ENCODE measurements at places on chromosomes 11 and 22.
A peak's percentile ranks its signal among the peaks of the same experiment; 100 is the strongest.

DNA sequence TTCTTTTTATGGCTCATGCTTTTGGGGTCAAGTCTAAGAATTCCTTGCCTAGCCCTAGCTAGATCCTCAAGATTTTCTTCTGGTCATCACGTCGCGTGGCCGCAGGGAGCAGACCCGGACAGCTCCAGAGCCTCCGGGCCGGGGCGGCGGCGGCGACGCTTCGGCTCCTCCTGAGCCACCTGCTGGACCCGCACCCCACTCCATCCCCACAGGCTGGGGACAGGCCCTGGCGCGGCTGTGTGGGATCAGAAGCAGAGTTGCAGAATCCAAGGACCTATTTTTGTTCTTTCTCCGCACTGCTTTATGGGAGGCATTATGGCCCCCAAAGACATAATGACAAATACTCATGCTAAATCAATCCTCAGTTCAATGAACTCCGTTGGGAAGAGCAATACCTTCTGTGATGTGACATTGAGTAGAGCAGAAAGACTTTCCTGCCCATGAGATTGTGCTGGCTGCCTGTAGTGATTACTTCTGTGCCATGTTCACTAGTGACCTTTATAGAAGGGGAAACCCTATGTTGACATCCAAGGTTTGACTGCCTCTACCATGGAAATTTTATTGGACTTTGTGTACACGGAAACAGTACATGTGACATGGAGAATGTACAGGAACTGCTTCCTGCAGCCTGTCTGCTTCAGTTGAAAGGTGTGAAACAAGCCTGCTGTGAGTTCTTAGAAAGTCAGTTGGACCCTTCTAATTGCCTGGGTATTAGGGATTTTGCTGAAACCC, 12.4 kb upstream of the SCARF2 start:
- DNase-seq, result no peak

DNA sequence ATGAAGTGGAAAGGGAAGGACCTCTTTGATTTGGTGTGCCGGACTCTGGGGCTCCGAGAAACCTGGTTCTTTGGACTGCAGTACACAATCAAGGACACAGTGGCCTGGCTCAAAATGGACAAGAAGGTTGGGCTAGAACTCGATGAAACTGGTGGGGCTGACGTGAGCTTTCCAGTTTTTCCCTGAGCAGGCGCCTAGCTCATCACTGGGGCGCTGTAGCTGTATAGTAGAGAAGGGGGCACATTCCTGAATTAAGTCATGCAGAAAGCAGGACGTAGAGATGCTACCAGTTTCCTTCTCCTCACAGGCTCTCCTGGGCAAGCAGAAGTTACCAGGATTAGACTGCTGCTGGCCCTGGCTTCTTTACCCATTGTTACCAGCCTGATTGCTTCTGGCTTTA, 33.3 kb downstream of the NF2 start:
- no peak for DNase-seq

- DNase-seq, result no peak
These were observed 115.6 kb downstream of the PTPRJ start for GRCh38 chr11:48095779-48096470.

DNA sequence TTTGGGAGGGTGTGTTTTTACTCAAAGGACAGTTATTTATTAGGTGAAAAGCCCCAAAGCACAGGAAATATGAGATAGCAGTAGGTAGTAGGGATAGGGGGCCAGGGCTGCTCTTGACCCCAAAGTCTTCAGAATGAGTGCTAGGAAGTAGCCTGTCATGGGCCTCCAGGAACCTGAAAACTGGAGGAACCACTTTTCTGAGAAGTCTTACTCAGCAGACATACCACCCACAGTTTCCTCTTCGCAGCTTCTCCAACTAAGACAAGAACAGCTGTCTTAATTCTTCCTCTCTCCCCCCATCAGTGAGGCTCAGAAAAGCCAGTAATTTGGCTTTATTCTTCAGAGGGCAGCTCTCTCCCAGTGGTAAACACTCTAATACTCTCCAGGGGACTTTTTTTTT, 84.0 kb upstream of the CTSC start:
- peak; percentile 12 for DNase-seq

DNA sequence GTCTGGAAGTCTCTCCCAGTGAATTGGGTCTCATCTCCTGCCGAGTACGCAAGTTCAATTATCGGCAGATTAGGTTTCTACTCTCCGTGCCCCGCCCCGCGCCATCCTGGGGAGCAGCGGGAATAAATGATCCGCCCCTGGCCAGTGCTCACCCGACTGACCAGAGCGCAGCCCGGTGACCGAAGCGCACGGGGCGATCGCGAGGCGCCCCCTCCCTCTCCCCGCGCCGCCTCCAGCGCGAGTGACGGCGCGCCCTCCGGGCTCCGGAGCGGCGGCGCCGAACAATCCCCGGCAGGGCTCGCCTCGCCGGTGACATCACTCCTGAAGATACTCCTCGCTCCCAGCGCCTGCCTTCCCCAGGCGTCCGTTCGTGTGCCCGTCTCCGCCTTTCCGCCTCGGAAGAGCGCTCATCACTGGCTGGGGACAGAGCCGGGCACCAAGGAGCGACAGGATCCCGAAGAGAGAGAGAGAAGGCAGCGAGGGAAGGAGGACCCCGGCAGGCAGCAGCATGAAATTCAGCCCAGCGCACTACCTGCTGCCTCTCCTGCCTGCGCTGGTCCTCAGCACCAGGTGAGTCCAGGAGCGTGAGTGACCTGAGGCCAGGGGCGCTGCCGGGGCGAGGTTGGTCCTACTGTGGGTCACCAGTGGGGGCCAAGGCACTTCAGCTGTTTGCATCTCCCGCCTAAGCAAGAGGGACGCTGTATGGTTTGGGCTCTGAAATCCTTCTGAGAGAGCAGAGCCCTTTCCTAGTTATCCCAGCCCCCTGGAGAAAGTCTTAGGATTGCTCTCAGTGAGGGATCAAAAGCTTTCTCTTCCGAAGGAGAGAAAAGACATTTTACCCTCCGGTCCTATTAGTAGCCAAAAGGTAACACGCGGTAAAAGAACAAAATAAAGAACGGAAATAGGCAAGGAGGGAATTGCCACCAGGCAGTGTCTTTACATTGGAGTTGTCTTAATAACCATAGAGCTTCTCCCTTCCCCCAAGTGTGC, at the start of gene LUZP2:
TSS of gene LUZP2 (plus strand) at position 318 of the 990 bp plus-strand sequence.
- peak; percentile 42 for DNase-seq

DNA sequence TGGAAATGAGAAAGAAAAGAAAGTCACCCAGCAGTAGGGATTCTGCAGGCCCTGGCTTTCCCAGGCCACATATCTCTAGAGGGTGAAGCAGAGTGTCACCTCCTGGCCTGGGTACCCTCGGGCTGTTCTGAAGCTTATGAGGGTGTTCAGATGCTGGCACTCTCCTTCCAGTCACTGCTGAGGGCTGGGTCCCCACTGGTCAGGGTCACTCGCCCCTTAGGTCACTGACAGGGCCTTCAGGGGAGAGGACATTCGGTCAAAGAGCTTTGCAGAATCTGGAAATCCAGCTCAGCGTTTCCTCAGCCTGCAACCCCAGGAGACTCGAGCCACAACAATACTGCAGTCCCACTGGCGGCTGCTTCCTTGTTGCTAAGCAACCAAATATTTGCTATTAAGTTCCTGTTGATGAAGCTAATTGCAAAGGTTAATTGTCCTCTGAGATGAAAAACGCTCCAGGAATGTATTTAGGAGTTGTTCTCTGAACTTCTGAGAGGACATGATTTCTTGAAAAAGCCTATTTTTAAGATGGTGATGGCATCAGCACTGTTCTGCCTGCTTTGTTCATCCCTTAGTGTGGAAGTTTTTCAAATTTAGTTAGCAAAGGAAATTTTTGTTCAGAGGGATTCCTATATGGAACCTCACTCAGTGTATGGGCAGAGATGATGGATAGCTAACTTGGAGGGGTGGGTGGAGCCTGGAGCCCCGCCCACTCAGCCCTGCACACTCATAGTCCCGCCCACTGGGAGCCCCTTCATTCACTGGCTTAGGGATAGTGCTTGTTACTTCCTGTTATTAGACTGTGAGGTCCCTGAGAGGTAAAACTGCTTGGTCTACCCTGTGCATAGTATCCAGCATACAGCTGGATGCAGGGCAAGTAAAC, 109.2 kb downstream of the CSNK2A3 start:
- peak; percentile 32 for DNase-seq

DNA sequence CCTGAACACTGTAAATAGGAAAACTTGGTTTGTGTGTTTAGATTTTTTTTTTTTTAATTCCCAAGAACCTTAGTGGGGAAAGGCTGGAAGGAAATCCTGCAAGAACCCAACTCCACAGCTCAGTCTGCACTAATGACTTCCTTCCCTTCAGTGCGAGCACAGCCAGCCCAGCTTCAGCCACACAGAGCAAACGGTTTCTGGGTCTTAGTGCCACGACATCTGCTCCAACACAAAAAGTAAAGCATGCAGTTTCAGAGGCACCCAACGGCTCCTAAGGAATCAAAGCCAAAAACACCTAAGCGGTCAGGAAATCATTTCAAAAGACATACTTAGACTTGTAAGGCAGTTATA, 236.1 kb downstream of the TTC28 start:
- peak; percentile 80 for DNase-seq

- DNase-seq, result no peak
These were observed 22.0 kb downstream of the IFT27 start for GRCh38 chr22:36753916-36754315.

All from fibroblast of skin of right quadriceps (primary cell).